Daoy (cell line): ENCODE measurements at places on chromosomes 3 and 15. TPM values are rescaled to one million over a fixed set of nuclear protein-coding genes. Genes with fewer than 3 reads are reported as not detected.

DNA sequence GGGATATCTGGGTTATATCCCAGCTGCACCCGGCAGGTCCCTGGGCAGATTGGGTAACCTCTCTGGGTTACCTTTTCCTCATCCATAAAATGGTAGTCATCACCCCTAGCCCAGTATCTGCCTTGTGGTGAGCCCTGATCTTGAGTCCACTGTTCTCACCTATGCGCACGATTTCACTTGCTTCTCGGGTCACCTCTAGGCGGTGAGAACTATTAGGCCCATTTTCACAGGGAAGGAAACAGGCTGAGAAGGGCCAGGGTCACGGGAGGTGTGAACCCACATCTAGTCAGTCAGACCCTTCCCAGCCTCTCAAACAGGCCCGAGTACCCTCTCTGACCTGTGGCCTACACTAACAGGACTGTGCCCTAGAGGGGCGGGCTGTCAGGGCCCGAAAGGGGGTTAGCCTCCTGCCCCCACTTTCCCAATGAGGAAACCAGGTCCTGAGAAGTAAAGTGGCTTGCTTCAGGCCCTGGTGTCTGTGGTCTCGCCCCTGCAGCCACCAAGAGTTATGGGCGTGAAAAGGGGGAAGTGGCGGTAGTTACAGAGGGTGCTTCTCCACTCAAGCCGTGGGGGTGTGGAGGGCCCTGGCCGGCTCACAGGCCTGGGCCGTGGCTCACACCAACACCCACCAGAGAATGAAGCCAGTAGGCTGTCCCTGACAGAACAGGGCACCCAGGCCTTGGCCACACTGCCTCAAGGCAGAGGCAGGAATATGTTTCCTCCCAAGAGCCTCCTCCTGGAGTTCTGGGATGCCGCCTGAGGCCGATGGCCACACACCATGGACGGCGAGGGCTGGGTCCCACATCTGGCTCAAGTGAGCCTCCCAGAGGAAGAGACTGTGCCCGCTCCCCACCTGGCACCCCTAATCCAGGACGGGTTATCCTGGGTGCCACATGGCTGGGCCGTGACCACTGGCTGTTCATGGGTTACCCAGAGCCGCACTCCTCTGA, 19.5 kb downstream of the PSTPIP1 start:
- no peak for DNase-seq

DNA sequence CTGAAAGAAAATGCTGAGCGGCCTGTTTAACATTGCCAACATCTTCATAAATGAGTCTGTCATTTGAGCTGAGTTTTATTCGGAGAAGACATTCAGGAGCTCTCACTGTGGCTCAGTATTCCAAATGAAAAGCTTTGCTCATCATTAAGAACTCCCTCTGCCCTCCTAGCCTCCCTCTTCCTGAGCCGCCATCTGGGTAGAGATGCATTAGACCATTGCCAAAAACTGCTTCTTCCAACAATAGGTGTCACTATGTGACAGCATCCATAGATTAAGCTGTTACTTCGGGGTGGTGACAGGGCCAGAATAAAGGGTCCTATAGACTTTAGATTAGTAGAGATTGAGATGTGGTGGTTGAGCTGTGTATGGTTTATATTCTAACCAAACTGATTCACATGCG, 501.4 kb upstream of the NR2F2 start:
- DNase-seq: no peak

Gene ABCC5
- total RNA-seq: 10.0 and 28.5 TPM in 2 replicates

DNA sequence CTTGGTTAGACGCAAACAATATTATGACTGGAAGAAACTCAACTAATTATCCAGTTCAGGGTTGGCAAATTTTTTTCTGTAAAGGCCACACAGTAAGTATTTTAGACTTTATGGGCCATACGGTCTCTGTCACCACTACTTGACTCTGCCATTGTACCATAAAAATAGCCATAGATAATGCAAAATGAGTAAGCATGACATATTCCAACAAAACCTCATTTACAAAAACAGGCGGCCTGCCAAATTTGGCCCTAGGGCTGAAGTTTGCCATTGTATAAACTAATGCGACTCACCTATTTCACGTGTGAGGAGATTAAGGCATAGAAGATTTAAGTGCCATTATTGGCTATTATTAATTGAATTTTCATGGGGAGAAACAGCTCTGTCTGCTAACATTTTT, 116.8 kb upstream of the CNTN6 start:
- no peak for DNase-seq

Gene NTRK3
- total RNA-seq: 0.39 and 0.80 TPM in 2 replicates

- no peak for DNase-seq
Measured at GRCh38 chr3:59641169-59641899, 591.5 kb upstream of the CFAP20DC start.

Gene TAMM41
- 9.5 and 11.1 TPM in 2 replicates for total RNA-seq

DNA sequence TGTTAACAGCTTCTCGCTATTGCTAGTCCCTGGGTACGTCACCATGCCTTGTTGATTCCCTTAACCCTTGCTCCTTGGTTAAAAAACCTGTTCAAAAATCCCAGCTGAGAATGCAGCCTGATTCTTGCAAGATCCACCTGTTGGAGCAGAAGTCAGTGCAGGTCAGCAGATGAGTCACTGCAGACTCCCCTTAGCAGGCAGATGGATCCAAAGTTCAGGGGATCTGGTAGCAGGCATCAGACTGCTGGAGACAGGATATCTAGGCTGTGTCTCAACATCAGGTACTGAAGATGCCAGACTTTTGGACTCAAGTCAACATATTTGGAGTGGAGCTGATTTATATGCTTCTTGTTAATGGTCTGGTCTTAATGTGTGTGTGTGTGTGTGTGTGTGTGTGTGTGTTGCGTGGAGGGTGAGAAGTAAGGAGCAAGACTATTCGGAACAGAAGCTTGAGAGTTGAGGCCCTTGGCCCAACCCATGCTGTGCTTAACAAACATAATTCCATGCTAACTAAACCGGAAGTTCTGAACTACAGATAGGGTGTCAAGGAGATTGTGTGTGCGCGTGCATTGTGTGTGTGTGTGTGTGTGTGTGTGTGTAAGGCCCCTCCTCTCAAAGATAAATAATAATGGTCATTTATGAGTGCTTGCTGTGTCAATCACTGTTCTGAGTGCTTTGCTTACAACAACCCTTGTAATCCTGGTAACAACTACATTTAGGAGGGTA, 1.0 kb upstream of the C3orf52 start:
- no peak for DNase-seq

DNA sequence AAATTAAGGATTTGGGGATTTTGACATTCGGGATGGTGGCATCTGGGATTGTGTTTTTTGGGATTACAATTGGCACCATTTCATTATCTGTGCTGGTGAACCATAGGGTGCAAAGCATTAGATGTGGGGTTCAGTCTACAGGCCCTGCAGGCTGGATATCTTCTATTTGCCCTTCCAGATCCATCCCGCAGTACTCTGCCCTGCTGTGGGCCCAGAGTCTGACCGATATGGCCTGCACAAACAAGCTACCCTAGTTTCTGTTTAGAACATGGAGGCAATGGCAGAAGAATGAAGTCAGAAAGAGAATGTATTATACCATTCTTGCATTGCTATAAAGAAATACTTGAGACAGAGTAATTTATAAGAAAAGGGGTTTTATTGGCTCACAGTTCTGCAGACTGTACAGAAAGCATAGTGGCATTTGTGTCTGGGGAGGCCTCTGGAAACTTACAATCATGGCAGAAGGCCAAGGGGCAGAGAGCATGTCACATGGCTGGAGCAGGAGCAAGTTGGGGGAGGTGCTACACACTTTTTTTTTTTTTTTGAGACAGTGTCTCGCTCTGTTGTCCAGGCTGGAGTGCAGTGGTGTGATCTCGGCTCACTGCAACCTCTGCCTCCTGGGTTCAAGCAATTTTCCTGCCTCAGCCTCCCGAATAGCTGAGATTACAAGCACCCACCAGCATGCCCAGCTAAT, 93.7 kb downstream of the NCEH1 start:
- no peak for DNase-seq

DNA sequence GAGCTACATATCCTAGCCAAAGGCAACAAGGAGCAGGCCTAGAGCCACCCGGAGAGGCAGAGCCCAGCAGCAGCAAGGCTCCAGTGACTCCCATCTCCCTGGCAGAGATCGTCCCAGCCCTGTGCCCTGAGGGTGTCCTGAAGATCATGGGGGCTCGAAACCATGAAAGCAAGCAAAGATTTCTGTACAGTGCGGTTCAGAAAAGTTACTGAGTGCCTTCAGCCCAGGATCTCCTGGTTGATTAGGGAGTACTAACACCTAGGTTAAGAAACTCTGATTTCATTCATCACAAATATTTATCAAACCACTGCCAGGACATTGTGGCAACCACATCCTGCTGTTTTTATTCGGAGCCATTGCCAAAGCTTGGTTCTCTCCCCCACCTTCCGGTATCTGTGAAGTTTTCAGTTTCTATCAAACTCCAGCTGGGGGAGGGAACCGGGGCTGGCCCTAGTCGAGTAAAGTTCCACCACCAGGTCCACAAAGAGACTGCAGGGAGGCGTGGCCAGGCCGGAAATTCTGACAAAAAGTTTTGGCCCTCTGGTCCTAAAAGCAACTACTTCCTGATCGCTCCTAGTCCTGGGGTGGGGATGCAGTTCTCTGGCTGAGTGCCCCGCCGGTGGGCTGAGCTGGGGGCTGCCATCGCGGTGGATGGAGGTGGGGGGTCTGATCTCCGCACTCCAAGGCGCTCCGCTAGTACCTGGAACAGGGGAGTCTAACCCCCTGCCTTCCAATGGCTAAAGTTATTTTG, 1.2 kb downstream of the RAB43 start:
- peak; percentile 92 for DNase-seq

Gene PRSS50
- not detected in 2 replicates for total RNA-seq

DNA sequence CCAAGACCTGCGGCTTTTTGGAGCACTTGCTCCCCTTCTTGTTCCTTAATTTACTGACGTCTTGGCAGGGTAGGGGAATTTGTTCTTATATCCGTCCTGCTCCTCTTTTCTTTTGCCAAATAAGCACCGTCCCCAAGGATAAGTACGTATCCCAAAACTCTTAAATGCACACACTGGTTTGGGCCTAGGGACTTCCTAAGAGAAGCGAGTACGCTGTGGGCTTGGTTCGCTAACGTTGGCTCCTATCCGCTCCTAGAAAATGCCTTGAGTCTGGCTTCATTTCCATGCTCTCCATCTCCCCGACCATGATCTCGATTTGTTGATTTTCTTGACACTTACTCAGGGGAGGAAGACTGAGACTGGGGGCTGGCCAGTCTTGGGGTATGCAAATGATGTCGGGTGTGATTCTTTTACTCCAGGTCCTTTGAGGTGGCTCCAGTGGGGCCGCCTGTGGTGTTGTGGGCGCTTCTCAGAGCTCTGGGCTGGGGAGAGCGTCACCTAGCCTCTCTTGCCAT, 1.3 kb downstream of the MYRIP start:
- no peak for DNase-seq

Gene PRRT3
- 0.46 and 0.57 TPM in 2 replicates for total RNA-seq

Gene LSMEM2
- 1.1 TPM in 1 of 2 replicates, not detected in the other for total RNA-seq

Gene IMPG2
- total RNA-seq: 0.21 TPM in 1 of 2 replicates, not detected in the other

DNA sequence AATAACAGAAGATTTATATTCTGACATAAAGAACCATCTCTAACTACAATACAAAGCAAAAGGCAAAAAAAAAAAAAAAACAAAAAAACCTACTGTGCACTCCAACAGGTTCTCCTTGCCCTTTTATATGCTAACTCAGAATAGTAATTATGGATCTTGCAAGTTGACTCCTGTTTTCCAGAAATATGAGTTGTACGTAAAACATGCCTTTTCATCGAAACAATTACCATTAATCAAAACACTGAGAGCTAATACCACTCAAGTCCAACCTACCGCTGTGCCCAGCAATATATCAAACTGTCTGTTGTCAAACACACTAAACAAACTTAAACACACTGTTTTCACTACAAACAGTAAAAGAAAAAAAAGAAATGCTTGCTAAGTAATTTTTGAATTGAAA, 389.8 kb downstream of the TBC1D5 start:
- no peak for DNase-seq

DNA sequence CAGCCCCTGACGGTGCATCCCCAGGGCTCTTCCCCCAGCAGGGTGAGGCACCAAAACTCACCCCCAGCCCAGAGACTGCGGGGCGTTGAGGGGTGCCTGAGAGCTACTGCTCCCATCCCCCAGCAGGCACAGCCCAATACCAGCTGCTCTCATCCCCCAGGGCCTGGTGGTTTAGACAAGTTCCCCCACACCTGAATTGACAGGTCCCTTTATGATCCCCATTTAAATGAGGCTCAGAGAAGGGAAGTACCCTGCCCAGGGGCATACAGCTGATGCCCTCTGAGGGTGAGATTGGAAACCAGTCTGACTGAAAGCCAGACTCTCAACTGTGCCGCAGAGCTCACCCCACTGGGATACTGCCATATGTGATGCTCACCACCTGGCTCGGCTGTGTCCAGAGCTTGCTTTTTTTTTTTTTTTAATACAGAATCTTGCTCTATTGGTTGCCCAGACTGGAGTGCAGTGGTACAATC, 20.1 kb downstream of the DUSP7 start:
- no peak for DNase-seq

GRCh38 chr3:58041182-58041825, 33.1 kb downstream of the FLNB start:
- DNase-seq: peak; percentile 44

DNA sequence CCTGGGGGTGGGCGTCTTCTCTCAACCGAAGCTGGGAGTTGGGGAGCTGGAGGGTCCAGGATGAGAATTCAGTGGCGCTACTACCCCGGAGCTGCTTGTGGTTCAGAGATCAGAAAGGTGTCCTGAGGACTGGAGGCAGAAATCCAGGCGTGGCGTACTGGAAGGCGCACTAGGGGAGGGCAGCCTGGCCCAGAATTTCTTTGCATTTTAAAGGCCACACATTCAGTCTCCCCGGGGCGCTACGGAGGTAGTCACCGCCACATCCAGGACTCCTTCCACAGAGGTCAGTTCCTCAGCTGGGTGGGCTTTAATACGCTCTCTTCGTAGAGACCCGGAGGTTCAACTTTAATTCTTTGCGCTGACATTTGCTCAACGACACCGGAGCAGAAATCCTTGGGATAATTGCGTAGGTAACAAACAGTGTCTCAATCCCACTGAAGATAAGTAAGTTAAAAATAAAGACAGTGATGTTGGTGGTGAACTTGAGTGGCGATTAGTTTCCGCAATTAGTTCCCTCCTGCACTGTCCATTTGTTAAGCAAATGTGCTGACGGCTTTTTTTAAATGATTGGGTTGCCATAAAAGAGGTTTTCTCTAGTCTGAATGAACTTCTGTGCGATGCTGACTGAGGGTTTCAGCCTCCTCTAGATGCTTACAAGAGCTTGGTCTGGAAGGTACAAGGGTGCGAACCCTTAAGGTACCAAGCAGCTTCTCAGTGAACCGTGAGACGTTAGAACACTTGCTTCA, 535 bp downstream of the MCTP2 start:
- peak; percentile 14 for DNase-seq

Gene PLSCR2
- total RNA-seq: not detected in 2 replicates

Gene CIDEC
- not detected in 2 replicates for total RNA-seq

DNA sequence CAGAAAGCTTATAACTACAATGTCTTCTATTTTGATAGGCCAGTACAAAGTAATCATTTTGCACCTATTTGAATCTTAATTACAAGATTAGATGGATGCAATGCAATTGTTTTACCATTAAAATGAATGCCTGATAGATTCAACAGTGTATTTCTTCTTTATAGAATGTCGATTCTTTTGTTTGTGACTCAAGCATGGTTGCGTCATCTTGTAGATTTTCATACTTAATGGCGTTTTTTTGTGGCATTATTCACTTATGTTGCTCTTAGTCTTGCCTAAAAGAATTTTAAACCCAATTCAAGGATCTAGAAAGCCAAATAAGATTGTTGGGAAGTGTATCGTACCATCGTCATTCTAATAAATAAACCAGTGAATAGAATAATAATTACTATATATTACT, 21.4 kb downstream of the ZBTB38 start:
- DNase-seq: no peak
